ENCODE measurements at places on chromosomes 5 and 9.

DNA sequence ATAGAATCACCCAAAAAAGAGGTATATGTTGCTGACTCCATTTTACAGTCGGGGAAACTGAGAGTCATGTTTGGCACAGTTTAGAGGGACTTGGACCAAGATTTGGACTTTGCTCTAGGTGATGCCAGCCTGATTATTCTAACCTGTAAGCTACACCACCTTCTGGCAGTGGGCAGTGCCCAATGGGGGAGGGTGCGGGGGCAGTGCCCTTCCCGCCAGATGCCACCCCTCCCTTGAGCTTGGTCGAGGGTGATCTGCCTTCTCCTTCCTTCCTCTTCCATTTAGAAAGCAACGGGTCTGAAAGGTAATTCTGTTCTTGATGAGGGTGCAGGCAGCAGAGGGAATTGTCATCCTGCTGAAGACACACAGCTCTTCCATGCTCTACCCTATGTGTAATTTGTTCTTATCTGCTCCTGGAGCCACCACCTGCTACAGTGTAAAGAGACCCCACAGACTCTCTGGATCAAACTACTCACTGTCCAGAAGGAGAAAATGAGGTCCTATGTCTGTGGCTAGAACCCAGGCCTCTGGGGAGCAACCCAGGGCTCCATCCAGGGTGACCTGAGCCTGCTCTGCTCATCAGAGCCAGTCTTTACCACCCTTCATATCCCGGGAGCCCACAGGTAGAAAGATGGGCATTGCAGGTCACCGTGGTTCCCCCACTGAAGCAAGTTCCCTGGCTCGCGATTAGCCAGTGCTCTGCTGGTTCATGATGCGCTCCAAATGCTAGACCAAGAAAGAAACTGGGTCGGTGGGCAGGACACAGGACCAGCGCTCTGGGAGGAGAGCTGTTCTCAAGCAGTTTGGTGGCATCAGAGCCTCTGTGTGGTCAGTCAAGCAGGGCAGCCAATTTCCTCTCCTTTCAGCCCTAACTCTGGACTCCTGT lies 156.2 kb downstream of the RGS3 start:
- DNase-seq = no peak

DNA sequence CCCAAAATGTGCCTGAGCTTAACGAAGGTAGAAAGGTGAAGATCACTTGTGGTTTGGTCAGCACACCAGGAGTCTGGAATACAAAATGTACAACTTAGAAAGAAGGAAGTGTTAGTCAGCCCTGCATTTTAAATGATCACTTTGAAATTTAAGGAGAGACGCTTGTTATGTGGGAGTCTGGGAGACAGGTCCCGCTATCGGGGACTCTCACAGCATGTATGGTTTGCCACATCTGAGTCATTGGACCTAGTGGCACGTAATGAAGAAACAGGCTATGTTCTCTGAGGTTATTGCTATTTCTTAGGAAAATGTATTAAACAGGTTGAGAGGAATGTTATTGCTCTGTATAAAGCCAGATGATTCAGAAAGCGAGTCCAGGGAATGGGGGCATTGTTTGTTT lies 2362.5 kb upstream of the WWC1 start:
- no peak for DNase-seq

GRCh38 chr5:117065800-117066199 lies 491.2 kb upstream of the SEMA6A start:
- no peak for DNase-seq

DNA sequence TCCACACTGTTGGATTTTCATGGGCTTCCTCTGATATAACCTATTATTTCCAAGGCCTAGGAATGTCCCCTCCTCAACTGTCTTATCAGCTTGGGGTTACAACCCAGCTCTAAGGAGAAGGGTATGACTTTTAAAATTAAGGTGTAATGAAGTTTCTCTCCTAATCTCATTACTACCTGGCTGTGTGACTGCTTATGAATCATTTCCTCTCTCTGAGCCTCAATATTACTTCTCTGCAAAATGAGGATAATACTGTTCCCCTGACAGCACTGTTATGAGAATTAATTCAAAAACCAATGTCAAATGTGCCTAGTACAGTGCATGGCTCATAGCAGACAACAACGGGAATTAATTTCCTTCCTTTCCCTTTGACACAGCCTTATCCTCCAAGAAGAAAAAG lies 118.9 kb downstream of the NR6A1 start:
- DNase-seq = no peak

DNA sequence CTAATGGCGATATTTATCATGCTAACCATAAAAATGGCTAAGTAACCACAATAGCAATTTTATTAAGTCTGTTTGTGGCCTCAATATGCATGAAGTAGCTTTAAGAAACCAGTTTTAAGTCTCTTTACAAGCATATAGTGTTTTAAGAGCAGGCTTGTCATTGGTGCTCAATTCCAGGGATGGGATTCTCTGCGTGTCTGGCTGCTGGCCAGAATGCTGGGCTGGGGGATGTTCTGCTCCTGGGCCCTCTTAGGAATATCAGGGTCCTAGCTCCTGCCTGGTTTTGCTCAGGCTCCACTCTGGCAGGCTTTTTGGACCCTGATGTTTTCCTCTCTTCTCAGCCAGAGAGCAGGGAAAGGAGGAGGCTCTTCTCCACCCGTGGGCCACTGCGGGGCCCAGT lies 127.2 kb downstream of the PDE8B start:
- DNase-seq = no peak

DNA sequence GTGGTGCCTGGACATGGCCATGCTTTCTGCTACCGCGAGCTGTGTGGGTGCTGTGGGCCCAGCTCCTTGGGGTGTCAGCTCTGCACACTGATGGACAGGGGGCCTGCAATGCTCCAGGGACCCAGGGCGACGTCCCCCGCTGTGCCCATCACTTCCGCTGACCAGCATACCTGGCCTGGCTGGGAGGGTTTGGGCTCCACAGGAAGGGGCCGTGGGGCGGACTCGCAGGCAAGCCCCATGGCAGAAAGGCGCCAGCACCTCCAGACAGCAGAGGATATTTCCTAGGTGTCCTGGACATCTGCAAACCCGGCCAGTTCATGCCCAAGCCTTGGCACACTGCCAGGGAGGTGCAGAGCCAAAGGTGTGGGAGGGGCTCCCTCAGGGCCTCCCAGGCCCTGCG lies 295.8 kb upstream of the IRX4 start:
- DNase-seq = no peak

GRCh38 chr5:88984040-88984439 lies 101.1 kb upstream of the MEF2C start:
- no peak for DNase-seq

- no peak for DNase-seq
These were observed 218.4 kb downstream of the ADAMTS6 start for GRCh38 chr5:65263321-65263720.

DNA sequence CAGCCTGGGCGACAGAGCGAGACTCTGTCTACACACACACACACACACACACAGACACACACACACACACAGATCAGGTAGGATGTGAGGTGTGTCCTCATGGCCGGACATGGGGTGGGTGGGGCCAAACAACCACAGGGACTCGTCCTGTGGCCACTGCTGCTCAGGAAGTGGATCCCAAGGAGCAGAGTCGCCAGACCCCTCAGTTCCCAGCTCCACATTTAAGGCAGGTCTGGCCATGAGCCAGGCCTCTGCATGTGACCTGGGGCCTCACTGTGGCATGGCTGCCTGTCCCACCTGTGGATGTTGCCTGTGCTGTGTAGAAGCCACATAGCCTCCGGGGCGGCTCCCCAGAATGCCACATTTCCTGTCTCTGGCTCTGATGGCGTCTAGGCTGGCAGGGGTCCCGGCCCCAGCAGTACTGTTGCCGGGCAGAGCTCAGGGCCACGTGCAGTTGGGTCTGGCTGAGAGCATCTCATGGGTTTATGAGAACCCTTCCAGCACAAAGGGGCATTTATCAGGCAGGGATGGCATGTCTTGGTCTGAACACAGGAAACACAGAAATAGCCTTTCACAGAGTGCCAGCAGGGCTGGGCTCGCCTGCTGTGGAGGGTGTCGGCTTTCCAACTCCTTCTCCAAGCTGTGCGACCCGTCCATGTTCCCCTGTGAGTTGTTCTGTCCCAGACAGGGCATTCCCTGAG lies 9.9 kb upstream of the NINJ1 start:
- DNase-seq = no peak

GRCh38 chr5:80600943-80601693 lies 31.0 kb upstream of the ANKRD34B start:
- DNase-seq = no peak

DNA sequence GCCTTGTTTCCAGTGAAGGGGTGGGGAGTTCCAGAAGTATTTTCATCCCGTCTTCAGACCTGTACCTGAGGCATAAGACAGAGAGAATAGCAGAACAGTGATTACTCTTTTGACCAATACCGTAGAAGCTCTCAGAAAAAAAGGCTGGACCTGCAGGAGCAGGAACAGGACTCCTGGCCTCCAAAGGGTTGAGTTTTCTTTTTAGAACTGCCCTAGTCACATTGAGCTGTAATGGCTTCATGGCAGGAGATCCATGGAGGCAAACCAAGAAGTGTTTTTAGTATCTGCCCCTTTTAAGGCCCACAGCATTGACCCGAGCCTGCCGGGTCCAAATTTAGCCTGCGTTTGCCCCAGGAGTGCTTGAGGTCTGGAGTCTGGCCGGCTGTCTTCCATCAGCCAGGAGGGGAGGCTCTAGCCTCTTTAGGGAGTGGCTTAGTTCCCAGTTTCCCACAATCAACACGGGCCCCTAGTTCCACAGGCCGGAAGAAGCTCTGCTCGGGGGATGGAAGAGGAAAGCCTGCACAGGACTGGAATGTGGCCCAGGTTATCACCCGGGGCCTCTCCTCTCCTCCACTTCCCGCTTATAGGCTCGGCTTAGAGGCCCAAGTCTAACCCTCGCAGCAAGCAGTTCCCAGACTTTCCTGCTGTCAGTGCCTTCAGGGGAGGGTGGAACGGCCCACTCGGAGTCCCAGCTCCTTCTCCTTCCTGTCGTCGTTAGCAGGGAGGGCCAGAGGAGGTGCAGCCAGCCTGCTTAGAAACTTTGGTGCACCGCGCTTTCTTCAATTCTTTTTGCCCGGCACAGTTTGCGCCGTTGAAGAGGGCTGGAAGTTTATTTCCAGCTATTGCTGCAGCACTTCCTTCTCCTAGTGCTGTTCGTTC lies 80.7 kb downstream of the C9orf152 start:
- DNase-seq = no peak

- DNase-seq = no peak
These were observed 269.8 kb downstream of the NR3C1 start for GRCh38 chr5:143133721-143134120.

GRCh38 chr9:135267191-135267809 lies 179.8 kb downstream of the OLFM1 start:
- no peak for DNase-seq

- no peak for DNase-seq
These were observed 35.5 kb upstream of the B4GALT1 start for GRCh38 chr9:33202552-33203201.

DNA sequence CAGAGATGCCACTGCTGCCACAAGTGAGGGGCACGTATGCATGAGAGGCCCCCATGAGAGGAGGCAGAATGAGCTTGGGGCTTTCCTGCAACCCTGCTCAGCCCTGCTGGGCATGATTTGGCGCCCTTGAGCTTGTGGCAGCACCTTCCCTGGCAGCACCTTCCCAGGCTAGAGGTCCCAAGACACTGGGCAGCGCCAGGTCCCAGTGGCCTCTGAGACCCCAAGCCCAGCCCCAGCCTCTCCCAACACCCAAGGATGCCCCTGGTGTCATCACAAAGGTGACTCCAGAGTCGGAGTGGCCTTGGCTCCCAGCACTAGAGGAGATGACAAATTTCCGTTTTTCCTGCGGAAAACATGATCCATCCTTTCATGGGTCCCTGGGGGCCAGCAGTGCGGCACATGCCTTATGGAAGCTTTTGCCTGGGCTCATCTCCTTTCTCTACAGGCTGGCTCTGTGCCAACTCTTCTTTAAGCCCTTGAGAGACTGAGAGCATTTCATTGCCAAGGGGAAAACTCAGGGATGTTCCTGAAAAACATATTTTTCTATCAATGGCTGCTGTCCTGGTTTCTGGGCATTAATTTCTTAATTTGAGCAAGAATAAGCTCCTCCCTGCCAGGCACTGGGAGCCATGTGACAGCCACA lies 77.1 kb upstream of the ADAMTS2 start:
- DNase-seq = no peak

DNA sequence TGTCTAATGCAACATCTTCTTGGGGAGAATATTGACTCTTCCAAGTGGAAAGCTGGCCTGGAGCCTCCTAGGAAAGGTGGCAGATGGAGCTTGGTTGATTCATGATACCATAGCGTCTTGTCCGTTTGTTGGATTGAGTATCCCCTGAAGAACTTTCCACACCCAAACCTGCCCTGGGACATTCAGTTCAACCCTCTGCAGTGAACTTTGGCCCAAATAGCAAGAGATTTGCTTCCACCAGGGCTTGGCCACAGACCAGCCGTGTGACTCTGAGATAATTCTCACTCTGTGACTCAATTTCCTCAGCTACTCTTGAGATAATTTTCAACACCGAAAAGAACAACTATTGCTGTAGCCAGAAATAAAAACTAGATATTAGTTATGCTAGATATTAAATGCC lies 108.0 kb upstream of the RAD23B start:
- no peak for DNase-seq

GRCh38 chr9:94934816-94935328 lies 208.4 kb downstream of the AOPEP start:
- no peak for DNase-seq

- DNase-seq = peak; percentile 8
These were observed 269.9 kb downstream of the PRR16 start for GRCh38 chr5:120734033-120734432.

- DNase-seq = peak; percentile 88
These were observed 978 bp upstream of the ADCY2 start for GRCh38 chr5:7394889-7395431.

DNA sequence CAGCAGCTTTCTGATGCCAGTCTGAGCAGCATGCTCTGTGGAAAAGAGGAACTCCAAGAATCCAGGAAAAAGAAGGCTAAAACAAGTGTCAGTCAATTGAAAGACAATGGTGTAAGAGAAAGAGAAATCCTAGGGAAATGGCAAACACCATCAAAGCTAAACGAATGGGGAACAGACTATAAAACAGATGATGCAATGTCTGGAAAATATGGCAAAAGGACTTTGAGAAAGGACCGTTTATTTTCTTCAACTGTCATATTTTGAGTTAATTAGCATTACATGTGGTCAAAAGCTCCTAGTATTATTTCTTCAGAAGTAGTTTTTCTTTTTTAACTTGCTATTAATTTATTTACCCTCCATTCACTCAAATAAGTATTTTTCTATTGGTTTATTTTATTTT lies 465.2 kb downstream of the LRRC70 start:
- no peak for DNase-seq

DNA sequence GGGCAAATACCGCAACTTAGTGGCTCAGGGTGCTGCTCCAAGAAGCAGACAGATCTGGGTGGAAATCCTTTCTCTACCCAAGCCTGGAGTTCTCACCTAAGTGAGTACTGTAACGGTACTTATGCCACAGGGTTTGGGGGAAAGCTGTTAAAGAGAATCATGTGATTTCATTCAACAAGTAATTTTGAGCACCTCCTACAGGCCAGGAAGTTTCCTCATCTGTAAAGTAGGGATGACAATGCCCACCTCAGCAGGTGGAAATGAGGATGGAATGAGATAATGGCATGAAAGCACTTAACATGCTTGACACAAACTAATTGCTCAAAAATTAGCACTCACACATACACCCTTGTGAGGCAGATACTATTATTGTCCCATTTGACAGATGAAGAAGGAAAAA lies 114.1 kb downstream of the JAKMIP2 start:
- DNase-seq = no peak
